ENCODE measurements at places on chromosomes 5 and 9. TPM values are rescaled to one million over a fixed set of nuclear protein-coding genes. Genes with fewer than 3 reads are reported as not detected.

SLC4A9 gene
- not detected for total RNA-seq

MYMK gene
- not detected for total RNA-seq

TOPORS gene
- total RNA-seq, result 14.5 TPM

SPINK6 gene
- not detected for total RNA-seq

TMEFF1 gene
- total RNA-seq, result not detected

INSL6 gene
- total RNA-seq, result not detected

PCDHGA3 gene
- 0.19 TPM for total RNA-seq

LRRC26 gene
- not detected for total RNA-seq

SLC46A2 gene
- not detected for total RNA-seq

SOHLH1 gene
- not detected for total RNA-seq

C1QTNF2 gene
- total RNA-seq, result not detected

NINJ1 gene
- total RNA-seq, result 110 TPM

SPATA31C2 gene
- 0.09 TPM for total RNA-seq

TTF1 gene
- total RNA-seq, result 33.6 TPM

RNF183 gene
- total RNA-seq, result 0.12 TPM
